ENCODE measurements at places on chromosomes 2 and 18. TPM values are rescaled to one million over a fixed set of nuclear protein-coding genes. Genes with fewer than 3 reads are reported as not detected.

Gene ALPG
- total RNA-seq = not detected

Gene COL4A3
- total RNA-seq = not detected

Gene TXNDC2
- 0.18 TPM for total RNA-seq

Gene CTAGE1
- total RNA-seq = under 0.01 TPM

Gene MFSD2B
- not detected for total RNA-seq

Gene GPR39
- 9.0 TPM for total RNA-seq

Gene ANKRD12
- 12.9 TPM for total RNA-seq

Gene AFF3
- total RNA-seq = 13.9 TPM

Gene AQP12A
- not detected for total RNA-seq

Gene PAIP2B
- 0.18 TPM for total RNA-seq

Gene FBXO11
- total RNA-seq = 27.1 TPM

Gene HS6ST1
- total RNA-seq = 29.9 TPM

Gene CDKL4
- total RNA-seq = not detected

Gene STARD6
- 0.28 TPM for total RNA-seq

Gene BMPR2
- 34.7 TPM for total RNA-seq

Gene L3MBTL4
- total RNA-seq = under 0.01 TPM

Gene RMND5A
- total RNA-seq = 17.8 TPM

Gene ACMSD
- total RNA-seq = not detected

Gene FOXI3
- total RNA-seq = not detected

Gene FAM237A
- not detected for total RNA-seq

Gene FZD7
- 62.4 TPM for total RNA-seq

Gene UGT1A4
- total RNA-seq = not detected

Gene CRYGB
- total RNA-seq = not detected

Gene GCA
- total RNA-seq = 3.6 TPM

Gene C2orf78
- total RNA-seq = not detected

Gene RTP5
- not detected for total RNA-seq

Gene CFAP65
- not detected for total RNA-seq

Gene UBXN4
- total RNA-seq = 49.1 TPM

Gene ZNF804A
- total RNA-seq = 3.3 TPM

Gene ANKRD30BL
- not detected for total RNA-seq

Gene TMEM237
- 46.9 TPM for total RNA-seq

Gene KANSL3
- total RNA-seq = 26.3 TPM

Gene IL37
- not detected for total RNA-seq

Gene PRSS56
- not detected for total RNA-seq

Gene C2orf68
- total RNA-seq = 6.8 TPM

Gene ABHD3
- 4.5 TPM for total RNA-seq

Gene TUBA3E
- total RNA-seq = not detected

Gene GREB1L
- not detected for total RNA-seq

Gene RAB6C
- total RNA-seq = not detected

Gene FAM136A
- 35.0 TPM for total RNA-seq

Gene CAPN14
- under 0.01 TPM for total RNA-seq

Gene ADNP2
- total RNA-seq = 13.9 TPM

Gene VRK2
- total RNA-seq = 27.2 TPM

Gene SCYGR5
- not detected for total RNA-seq

Gene TOGARAM2
- 0.28 TPM for total RNA-seq

Gene HOXD12
- total RNA-seq = not detected

Gene CCDC74A
- total RNA-seq = 3.8 TPM

Gene UPP2
- not detected for total RNA-seq

Gene ERCC3
- 40.0 TPM for total RNA-seq

Gene SLC20A1
- total RNA-seq = 123 TPM

Gene NEB
- under 0.01 TPM for total RNA-seq
